Stomach (tissue), 19 donors: ENCODE measurements at places on chromosomes 4 and X. TPM values are rescaled to one million over a fixed set of nuclear protein-coding genes. Genes with fewer than 3 reads are reported as not detected.

- H3K4me3 ChIP-seq: no peak overlapping the region
- H3K36me3 ChIP-seq: no peaks in the 10 kb centered on the region
- no peak for DNase-seq
- H3K4me1 ChIP-seq: no peaks in the 10 kb centered on the region
Observed at GRCh38 chr4:17094876-17095210, 196.4 kb upstream of the LDB2 start.

- H3K4me3 ChIP-seq: no peak overlapping the region
- DNase-seq: no peak
- no peak overlapping the region for H3K27ac ChIP-seq
- H3K4me1 ChIP-seq: no peaks in the 10 kb centered on the region
- no peaks in the 10 kb centered on the region for H3K27me3 ChIP-seq
Observed at GRCh38 chr4:121877041-121877773, 6.9 kb upstream of the BBS7 start.

SPANXB1 gene
- not detected for total RNA-seq

DNA sequence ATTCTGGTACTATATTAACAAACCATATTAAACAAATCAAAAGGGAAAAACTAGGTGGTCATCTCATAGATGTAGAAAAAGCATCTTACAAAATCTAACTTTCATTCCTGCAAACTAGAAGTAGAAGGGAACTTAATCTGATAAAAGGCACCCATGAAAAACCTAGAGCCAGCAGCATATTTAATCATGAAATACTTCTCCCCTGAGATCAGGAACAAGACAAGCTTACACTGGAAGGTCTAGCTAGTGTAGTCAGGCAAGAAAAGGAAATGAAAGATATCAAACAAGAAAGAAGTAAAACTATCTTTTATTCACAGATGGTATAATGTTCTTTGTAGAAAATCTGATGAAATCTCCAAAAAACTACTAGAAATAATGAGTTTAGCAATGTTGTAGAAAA, 41.2 kb downstream of the ATP10D start:
- H3K27ac ChIP-seq: no peak overlapping the region
- H3K4me1 ChIP-seq: peaks cover 19% of the 10 kb centered on the region
- no peaks in the 10 kb centered on the region for H3K27me3 ChIP-seq
- no peak overlapping the region for H3K4me3 ChIP-seq
- H3K36me3 ChIP-seq: peaks cover 60% of the 10 kb centered on the region
- no peak for DNase-seq

- no peak overlapping the region for H3K27ac ChIP-seq
- H3K4me1 ChIP-seq: no peaks in the 10 kb centered on the region
- no peaks in the 10 kb centered on the region for H3K36me3 ChIP-seq
- DNase-seq: no peak
- no peak overlapping the region for H3K4me3 ChIP-seq
Observed at GRCh38 chrX:103201041-103201440, 13.9 kb upstream of the BEX4 start.

CXCL3 gene
- total RNA-seq: 94.6 TPM

DNA sequence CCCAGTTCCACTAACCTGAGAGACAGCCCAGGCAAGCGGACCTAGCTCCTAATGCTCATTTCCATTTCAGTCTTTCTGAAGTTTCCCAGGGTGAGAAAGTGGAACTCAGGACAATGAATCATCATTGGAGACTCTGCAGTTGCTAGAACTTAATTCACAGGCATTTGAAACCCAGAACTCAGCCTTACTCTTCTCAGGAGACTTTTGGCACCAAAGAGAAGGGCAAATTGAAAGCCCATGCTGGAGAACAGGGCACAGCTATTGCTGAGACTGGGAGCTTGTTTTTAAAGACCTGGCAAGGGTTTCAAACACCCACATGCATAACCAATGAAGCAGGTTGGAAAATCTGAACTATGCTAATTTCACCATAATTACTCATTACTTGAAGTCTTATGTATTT, 36.0 kb downstream of the BST1 start:
- H3K36me3 ChIP-seq: no peaks in the 10 kb centered on the region
- DNase-seq: no peak
- no peaks in the 10 kb centered on the region for H3K4me1 ChIP-seq
- H3K4me3 ChIP-seq: no peak overlapping the region
- H3K27me3 ChIP-seq: no peaks in the 10 kb centered on the region

ARSJ gene
- total RNA-seq: 23.3 TPM

- no peak overlapping the region for H3K27ac ChIP-seq
- no peaks in the 10 kb centered on the region for H3K27me3 ChIP-seq
- H3K4me1 ChIP-seq: no peaks in the 10 kb centered on the region
- no peak for DNase-seq
Observed at GRCh38 chr4:108042927-108043326, 53.2 kb downstream of the HADH start.

FRMD7 gene
- not detected for total RNA-seq

AMBN gene
- not detected for total RNA-seq

DNA sequence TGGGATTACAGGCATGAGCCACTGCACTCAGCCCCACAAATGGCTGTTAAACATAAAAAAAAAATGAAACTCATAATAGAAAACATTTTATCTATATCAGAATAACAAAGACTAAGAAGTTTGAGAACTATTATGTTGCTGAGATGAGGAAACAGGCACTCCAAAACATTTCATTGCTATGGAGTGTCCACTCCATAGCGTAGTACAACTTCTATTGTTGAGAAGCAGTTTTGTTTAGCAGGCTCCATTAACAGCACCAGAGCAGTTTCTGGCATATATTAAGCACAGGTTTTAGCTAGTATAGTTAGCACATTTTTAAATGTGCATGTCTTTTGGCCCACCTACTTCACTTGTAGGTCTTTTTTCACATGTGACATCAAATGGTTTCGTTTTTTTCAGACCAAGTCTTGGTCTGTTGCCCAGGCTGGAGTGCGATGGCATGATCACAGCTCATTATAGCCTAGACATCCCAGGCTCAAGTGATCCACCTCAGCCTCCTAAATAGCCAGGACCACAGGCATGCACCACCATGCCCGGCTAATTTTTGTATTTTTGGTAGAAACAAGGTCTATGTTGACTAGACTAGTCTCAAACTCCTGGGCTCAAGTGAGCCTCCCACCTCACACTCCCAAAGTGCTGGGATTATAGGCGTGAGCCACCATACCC, 5.8 kb downstream of the HMGB2 start:
- no peak for DNase-seq
- H3K27ac ChIP-seq: no peak overlapping the region
- no peaks in the 10 kb centered on the region for H3K27me3 ChIP-seq
- H3K4me3 ChIP-seq: no peak overlapping the region

TRIM61 gene
- total RNA-seq: 0.73 TPM

GRCh38 chr4:14568351-14568750, 433.9 kb upstream of the CPEB2 start:
- H3K27ac ChIP-seq: no peak overlapping the region
- H3K36me3 ChIP-seq: no peaks in the 10 kb centered on the region
- no peaks in the 10 kb centered on the region for H3K27me3 ChIP-seq
- H3K4me3 ChIP-seq: no peak overlapping the region
- H3K4me1 ChIP-seq: no peaks in the 10 kb centered on the region

GRCh38 chrX:12700745-12701144, 90.5 kb upstream of the PRPS2 start:
- no peaks in the 10 kb centered on the region for H3K4me1 ChIP-seq
- no peak for DNase-seq
- no peak overlapping the region for H3K4me3 ChIP-seq

DNA sequence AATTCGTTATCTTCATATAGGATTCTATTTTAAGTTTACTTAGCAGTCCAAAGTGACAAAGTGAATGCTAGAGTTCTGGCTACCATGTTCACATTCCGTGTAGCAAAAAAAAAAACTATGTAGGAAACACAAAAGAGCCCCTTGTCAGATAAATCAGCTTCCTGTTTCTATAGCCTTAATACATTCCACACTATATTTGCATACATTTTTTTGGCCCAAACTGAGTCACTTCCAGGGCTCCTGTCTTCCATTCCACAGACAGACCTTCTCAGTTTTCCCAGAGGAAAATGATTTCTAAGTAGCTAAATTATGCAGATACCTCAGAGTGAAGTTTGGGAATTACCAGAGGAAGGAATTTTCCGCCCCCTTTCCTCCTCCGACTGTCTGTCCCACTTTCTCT, 841.9 kb upstream of the HS3ST1 start:
- H3K27ac ChIP-seq: no peak overlapping the region
- H3K4me3 ChIP-seq: no peak overlapping the region
- no peaks in the 10 kb centered on the region for H3K36me3 ChIP-seq
- DNase-seq: no peak

DNA sequence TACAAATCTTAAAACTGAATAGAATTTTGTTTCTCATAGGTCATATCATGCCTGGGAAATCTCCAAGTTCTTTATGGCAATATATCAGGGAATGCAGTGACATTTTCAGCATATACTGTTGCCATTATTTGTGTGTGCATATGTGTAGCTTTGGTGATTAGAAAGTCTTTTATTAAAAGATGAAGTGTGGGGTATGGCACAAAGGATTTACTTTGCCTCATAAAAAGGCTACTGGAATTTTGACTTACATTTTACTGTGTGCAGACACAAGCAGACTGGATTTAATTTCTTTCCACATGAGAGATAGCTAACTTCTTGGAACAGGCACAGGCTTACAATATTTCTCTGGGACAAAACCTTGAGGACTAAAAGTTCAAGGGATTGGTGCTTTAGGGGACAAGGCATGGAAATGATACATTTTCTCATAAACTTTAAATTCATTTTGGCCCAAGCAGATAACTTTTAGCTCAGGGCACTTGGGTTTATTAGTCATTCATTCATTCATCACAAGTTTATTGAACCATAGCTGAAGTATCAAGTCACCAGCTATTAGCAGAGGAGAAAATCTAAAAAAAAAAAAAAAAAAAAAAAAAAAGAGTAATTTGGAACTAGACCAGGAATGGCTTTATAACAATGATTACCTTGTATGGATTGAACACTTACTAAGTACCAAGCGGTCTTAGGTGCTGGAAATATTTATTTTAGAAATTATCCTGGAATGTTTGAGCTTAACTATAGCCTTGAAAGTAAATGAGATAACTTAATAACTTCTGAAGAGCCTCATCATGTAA, 191.5 kb downstream of the SLIT2 start:
- H3K27me3 ChIP-seq: no peaks in the 10 kb centered on the region
- no peak overlapping the region for H3K4me3 ChIP-seq
- peaks cover 11% of the 10 kb centered on the region for H3K4me1 ChIP-seq
- H3K36me3 ChIP-seq: no peaks in the 10 kb centered on the region

CLDN34 gene
- total RNA-seq: not detected

- no peaks in the 10 kb centered on the region for H3K36me3 ChIP-seq
- peaks cover 24% of the 10 kb centered on the region for H3K4me1 ChIP-seq
- DNase-seq: peak; percentile 53
- H3K4me3 ChIP-seq: no peak overlapping the region
- no peak overlapping the region for H3K27ac ChIP-seq
Observed at GRCh38 chrX:154382483-154383069, 3.5 kb downstream of the EMD start.

MGAT4D gene
- not detected for total RNA-seq

- no peaks in the 10 kb centered on the region for H3K36me3 ChIP-seq
- peaks cover 9% of the 10 kb centered on the region for H3K4me1 ChIP-seq
- H3K27ac ChIP-seq: peak overlapping the region; percentile 64
- DNase-seq: no peak
- H3K27me3 ChIP-seq: no peaks in the 10 kb centered on the region
Observed at GRCh38 chr4:73705056-73705432, 35.3 kb upstream of the CXCL8 start.

PABPC1L2A gene
- total RNA-seq: not detected

ACSL4 gene
- total RNA-seq: 36.8 TPM

BTK gene
- total RNA-seq: not detected

- no peak overlapping the region for H3K27ac ChIP-seq
- H3K36me3 ChIP-seq: no peaks in the 10 kb centered on the region
- DNase-seq: no peak
Observed at GRCh38 chrX:40938423-40938822, 146.8 kb upstream of the USP9X start.

CSTF2 gene
- 13.0 TPM for total RNA-seq

WAS gene
- total RNA-seq: 4.1 TPM

DNA sequence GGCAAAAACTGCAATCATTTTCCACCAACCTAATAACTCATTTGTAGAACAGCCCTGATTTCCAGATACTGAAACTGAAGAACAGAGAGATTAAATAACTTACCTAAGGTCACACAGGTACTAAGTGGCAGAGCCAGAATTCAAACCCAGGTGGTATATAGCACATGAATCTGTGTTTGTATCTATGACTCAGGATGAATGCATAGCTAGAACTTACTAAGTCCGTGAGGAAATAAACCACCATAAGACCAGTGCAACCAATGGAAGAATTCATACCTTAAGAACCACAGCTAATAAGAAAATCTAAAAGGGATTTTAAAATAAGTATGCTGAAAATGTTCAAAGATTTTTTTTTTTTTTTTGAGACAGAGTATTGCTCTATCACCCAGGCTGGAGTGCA, 1.5 kb upstream of the PLAC1 start:
- no peak for DNase-seq
- H3K4me3 ChIP-seq: no peak overlapping the region
- no peaks in the 10 kb centered on the region for H3K36me3 ChIP-seq
- no peaks in the 10 kb centered on the region for H3K4me1 ChIP-seq
- H3K27me3 ChIP-seq: no peaks in the 10 kb centered on the region

DNA sequence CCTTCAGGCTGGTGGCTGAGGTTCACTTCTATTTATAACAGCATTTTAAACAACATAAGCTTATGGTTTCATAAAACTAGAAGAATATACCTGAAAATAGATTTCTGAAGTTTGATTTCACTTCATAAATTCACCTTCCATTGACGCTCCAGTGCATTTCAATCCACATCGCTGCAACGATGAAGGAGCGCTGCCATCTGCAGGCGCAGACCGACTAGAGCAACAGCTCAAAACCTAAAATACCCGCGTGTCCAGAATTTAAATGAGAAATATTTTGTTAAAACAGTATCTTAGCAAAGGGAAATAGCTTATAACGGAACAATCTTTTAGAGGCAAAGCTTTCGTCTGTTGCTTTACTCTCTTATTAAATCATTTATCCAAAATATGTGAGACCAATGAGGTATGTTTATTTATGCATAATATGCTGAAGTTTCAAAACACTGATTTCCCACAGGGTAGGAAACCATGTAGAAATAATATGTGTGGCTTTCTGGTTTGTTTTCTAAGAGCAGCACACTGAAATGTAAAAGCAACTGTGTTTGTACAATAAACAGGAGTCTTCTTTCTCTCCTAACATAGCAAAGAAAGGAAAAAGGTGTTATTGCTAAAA, 816.4 kb upstream of the FRG1 start:
- no peak overlapping the region for H3K27ac ChIP-seq
- DNase-seq: peak; percentile 71
- H3K4me3 ChIP-seq: no peak overlapping the region
- no peaks in the 10 kb centered on the region for H3K36me3 ChIP-seq

MED28 gene
- total RNA-seq: 20.4 TPM

- H3K27ac ChIP-seq: no peak overlapping the region
- no peak overlapping the region for H3K4me3 ChIP-seq
- H3K27me3 ChIP-seq: no peaks in the 10 kb centered on the region
- H3K36me3 ChIP-seq: no peaks in the 10 kb centered on the region
- DNase-seq: no peak
Observed at GRCh38 chr4:147580396-147580795, 36.8 kb upstream of the TMEM184C start.

PPP4R3C gene
- total RNA-seq: not detected
